ENCODE measurements at places on chromosomes 7 and 10.

GRCh38 chr10:60299961-60300883, 89.5 kb downstream of the ANK3 start:
- DNase-seq = no peak

- no peak for DNase-seq
These were observed 1.9 kb downstream of the DKK1 start for GRCh38 chr10:52316001-52316400.

GRCh38 chr10:73946253-73947145, 35.6 kb downstream of the PLAU start:
- no peak for DNase-seq

- peak; percentile 19 for DNase-seq
These were observed 724 bp downstream of the CAPZA2 start for GRCh38 chr7:116862951-116863670.

GRCh38 chr10:102650655-102651454, 6.6 kb downstream of the TRIM8 start:
- peak; percentile 37 for DNase-seq

DNA sequence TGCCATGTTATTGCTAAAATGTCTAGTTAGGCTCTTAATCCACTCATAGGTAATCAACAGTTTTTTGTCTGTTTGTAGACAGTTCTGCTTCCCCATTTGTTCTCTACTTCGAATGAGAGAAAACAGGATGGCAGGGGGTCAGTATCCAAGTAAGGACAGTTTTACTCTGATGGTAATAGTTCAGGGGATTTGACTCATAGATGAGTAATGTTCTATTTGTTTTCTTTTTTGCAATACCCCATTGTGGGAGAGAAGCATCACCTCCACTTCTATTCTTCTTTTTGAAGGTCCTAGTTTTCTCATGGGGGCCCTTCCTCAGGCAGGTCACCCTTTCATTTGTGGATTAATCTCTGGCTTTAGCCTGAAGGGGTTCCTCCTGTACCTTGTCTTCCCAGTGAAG, 13.9 kb downstream of the PCLO start:
- DNase-seq = no peak

DNA sequence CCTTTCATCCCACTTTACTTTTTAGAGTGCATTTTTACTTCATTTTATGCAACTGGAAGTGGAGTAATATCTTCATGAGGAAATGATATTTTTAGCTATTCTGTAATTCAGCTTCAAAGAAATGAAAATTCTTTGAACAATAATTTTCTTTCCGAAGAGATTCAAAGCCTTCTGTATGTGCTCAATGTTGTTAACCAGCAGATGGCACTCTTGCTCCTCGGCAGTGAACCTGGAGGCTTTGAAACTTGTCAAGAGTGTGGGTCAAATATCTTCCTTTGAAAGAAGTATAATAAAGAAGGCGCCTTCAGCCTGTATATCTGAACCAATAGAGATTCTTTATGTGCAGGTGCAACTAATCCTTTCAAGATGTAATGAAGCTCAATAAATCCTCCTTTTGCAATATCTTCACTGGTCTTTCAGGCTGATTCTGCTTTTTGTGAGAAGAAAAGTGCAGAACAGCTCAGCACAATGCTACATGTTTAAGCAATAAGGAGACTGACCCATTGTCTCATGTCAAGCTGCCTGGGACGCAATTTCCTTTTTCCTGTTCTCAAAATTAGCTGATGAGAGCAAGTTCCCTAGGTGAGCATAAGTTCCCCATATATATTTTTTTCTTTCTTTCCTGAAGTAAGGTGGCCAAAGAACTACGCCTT, 258.4 kb downstream of the SEMA3A start:
- DNase-seq = peak; percentile 78

DNA sequence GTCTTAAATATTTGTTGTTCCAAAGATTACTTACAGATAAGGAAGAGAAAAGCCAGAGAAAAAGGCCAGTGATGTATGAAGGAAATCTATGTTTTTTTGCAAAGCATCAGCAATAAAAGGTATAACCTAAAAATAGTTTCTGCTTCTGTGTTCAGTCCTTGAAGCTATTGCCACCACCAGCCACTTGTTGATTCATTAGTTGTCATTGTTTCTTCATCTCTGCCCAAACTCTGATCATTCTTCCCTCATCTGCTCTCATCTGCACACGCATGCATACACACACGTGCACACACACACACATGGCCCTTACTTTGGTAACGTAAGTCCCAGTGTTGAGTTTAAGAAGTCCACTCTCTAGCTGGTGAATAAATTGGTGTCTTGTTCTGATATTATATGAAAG, 540.7 kb downstream of the GATA3 start:
- DNase-seq = no peak

- DNase-seq = no peak
These were observed 145.1 kb downstream of the PLXNA4 start for GRCh38 chr7:132430861-132431822.

DNA sequence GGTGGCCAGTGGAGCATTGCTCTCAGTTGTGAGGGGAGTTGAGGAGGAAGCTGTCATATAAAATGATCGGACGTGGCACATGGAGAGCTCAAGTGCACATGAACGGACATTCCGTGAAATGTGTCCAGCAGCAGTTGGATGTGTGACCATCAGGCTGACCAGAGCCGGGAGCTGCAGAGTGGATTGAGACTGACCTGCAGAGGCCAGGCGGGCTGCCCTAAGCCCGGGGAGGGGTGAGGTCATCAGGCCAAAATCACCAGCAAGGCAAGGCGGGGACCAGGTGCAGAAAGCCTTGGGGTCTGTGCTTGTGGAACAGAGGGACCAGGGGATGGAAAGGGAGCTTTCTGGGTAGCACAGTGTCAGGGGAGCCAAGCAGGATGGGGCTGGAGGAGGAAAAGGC, 279.5 kb downstream of the CELF2 start:
- DNase-seq = no peak

DNA sequence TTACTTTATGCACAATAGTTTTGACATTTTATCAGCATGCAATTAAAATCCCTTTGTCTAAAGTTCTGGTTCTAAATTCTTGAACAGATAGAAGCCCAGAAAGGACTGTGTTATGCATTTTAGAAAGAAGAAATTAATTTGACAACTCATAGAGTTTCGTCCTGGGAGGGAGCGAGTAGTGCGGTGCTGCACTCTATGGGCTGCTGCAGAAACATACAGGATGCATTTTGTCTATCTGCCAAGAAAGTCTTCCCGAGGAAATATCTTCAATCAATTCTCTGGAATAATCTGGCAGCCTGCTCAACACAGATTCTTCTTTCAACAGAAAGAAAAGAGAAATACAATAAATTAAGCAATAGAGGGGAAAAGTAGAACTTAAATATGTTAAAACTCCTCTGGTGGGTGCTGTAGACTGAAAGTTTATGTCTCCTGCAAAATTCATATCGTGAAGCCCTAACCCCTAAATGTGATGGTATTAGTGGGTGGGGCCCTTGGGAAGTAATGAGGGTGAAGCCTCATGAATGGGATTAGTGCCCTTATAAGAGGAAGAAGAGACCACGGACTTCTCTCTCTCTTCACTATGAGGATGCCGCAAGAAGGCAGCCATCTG, 39.0 kb upstream of the IFRD1 start:
- DNase-seq = no peak

DNA sequence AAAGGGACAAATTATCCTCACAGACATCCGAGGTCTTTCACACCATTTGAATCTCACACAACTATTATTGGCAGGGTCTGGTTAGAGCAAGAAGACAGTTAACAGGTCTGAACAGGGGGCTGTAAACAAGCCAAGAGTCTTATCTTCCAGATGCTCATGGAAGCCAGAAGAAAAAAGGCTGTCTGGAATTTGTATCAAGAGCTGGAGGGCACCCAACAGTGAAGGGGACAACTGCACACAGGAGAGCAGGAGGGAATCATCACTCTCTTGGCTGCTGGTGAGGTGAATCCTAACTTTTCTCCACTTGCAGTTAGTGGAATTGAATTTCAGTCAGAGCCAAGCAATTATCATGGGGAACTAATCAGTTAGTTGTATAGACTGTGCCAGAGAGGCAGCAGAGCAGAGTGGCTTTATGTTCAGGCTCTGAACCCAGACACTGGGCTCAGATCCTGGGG, 880.2 kb upstream of the AUTS2 start:
- no peak for DNase-seq

GRCh38 chr10:103696411-103697145, 158.8 kb downstream of the SH3PXD2A start:
- peak; percentile 84 for DNase-seq

- no peak for DNase-seq
These were observed 49.0 kb downstream of the PRR15 start for GRCh38 chr7:29612596-29612995.

DNA sequence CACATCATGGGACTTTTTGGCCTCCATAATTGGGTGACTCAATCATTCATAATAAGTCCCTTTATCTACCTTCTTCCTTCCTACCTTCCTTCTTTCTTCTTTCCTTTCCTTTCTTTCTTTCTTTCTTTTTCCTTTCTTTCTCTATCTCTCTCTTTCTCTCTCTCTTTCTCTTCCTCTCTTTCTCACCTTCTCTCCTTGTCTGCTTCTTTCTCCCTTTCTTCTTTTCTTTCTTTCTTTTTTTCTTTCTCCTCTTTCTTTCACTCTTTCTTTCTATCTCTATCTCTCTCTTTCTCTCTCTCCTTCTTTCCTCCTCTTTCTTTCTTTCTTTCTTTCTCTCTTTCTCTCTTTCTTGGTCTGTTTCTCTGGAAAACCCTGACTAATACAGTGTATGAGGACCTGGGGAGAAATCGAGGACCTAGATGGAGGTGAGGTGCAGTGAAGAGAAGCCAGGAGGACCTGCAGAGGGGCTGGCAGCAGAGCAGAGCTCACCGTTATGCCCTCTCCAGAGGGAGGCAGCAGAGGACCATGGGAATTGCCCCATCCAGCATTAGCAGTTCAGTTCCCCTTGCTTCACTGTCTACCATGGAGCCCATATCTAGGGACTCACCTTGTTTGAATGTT, 52.7 kb upstream of the BTRC start:
- peak; percentile 53 for DNase-seq

Data from GM12865 (cell line).